ENCODE measurements at places on chromosomes 11 and 22.

- DNase-seq, result no peak
These were observed 335 bp upstream of the SEZ6L start for GRCh38 chr22:26168939-26169314.

DNA sequence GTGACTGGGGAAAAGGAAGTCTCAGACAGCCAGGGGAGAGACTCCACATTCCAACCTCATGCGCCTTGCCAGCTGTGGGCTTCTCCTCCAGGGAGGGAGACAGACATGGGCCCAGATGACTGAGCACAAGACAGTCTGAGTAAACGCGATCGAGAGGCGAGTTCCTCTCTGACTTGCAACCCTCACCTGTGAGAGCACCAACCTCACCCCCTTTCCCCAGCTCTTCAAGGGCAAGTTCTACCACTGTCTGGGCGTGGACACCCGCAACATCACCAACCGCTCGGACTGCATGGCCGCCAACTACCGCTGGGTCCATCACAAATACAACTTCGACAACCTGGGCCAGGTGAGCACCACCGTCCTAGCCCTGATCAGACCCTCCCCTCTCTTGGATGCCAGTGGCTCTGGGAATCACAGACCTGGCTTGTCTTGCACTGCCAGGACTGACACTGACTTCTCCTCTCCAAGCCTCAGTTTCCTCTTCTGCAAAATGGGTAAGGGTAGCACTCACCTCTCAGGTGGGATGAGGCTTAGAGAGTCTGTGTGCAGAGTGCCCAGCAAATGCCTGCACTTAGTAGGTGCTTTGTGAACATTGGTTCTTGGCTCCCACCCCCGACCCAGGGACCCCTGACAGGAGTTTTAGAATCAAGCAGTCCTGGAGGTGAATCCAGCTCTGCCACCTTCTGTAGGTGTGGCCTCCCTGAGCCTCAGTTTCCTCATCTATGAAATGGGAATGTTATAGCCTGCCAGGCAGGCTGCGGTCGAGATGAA lies 95.3 kb downstream of the CACNA1I start:
- DNase-seq, result no peak

- DNase-seq, result no peak
These were observed 25.9 kb downstream of the PPM1F start for GRCh38 chr22:21926728-21927127.

DNA sequence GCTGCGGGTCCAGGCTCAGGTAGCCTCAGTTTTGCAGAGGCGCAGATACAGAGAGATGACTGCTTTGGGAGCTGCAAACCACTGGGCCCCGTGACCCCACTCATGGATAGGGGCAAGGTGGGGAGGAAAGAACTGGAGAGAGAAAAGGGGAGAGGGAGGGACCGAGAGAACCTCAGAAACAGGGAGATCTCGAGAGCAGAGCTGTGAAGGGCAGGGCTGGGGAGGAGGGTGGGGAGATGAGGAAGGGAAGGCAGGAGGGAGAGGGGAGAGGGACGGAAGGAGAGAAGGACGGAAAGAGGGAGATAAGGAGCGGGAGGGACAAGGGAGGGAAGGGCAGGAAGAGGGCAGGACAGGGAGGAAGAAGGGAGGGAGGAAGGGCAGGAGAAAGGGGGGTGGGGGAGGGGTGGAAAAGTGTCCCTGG lies 46.3 kb downstream of the IGLL1 start:
- no peak for DNase-seq

DNA sequence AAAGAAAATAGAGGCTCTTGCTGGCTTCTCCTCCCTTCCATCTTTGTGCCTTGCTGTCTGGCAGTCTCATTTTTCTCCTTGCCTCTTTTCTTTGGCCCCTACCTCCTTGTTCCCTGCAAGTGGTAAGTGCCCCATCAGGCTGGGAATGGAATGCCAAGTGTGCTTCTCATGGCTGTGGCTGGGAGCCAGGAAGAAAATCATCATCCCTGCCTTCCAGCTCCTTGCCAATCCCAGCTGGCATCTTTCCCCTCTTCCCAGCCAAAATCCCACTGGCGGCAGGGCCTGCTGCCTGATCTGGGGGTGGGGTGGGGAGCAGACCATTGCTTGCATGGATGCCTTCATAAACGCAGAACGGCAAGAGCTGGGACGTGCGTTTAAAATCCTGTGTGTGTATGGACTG lies 27.0 kb upstream of the SLC25A18 start:
- peak; percentile 63 for DNase-seq

DNA sequence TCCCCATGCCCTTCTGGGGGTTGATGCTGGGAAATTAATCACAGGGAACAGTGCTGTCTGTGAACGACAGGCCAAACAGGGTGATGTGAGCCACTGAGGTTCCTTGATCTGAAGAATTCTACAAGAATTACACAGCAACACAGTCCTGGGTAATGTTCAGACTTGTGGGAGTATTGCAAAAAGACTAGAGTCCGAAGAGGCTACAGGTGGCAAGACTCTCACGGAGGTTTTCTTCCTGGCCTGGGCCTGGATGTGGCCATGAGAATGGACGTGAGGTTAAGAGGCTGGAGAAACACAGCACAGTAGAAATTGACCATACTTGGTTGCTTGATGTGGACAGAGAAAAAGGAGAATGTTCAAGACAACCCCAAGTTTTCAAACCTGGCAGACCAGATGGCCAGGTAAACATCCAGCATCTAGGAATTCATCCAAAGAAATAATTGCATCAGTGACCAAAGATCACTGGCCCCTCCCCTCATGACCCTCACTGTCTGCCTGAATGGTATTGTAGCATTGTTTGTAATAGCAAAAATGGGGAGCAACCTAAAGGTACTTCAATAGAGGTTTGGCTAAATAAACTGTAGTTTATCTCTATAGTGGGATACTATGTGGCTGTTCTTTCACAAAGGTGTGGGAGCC lies 70.8 kb downstream of the COMMD9 start:
- DNase-seq, result no peak
